ENCODE measurements at places on chromosomes 6 and 20.

- no peak for DNase-seq
Observed at GRCh38 chr20:17610566-17611289, 40.9 kb downstream of the DSTN start.

- DNase-seq: no peak
Observed at GRCh38 chr6:27502508-27503435, 29.9 kb upstream of the ZNF184 start.

GRCh38 chr6:161444464-161444863 is 170.6 kb upstream of the AGPAT4 start:
- no peak for DNase-seq

DNA sequence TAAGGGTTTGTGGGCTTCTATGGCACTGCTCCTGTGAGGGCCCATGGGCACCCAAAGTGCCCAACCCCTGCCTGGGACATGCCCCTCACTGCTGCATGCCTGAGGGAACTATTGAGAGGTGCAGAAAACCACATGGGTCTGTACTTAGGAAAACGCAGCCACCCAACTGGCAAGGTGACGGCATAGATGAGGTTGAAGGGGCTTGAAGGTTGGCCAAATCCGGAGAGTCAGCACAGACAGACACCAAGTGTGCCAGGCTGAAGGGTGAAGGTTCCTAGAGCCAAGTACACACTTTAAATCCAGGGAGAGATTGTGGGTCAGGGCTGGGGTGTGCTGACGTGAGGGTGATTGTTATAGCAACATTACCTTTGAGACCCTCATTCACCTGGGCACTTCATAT is 6.2 kb downstream of the BANF2 start:
- DNase-seq: no peak

DNA sequence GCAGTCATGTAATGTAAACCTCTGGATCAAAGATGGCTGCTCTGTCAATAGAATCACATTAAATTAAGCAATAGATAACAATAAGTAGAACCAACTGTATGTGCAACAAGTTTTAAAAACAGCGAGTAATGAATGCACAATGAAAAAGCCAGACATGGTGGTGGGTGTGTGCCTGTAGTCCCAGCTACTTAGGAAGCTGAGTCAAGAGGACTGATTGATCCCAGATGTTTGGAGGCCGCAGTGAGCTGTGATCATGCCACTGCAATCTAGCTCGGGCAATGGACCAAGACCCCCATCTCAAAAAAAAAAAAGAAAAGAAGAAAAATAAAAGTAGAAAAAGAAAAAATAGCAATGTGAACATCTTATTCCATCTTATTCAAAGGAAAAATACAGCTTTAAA is 558.7 kb upstream of the MMS22L start:
- no peak for DNase-seq

DNA sequence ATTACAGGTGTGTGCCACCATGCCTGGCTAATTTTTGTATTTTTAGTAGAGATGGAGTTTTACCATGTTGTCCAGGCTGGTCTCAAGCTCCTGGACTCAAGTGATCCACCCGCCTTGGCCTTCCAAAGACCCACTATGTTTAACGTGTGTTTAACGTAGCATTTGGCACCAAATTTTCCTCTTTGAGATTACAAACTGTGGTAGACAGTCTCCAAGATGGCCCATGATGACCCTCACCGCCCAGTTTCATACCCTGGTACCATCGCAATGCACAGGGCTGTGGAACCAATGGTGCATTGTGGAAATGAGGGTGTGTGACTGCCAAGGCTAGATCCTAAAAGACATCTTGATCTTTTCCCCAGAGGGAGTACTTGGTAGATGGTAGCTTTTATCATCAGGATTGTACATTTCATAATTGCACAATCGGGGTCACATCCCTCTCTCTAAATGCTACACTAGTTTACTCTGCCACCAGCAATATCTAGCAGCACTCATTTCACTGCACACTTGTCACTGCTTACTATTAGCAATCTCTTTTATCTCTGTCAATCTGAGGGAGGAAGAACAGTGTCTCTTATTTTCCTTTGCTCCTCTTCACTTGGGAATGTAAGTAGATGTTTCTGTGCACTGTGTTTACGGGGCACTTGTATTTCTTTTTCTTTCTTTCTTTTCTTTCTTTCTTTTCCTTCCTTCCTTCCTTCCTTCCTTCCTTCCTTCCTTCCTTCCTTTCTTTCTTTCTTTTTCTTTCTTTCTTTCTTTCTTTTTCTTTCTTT is 96.9 kb downstream of the NOL4L start:
- no peak for DNase-seq

DNA sequence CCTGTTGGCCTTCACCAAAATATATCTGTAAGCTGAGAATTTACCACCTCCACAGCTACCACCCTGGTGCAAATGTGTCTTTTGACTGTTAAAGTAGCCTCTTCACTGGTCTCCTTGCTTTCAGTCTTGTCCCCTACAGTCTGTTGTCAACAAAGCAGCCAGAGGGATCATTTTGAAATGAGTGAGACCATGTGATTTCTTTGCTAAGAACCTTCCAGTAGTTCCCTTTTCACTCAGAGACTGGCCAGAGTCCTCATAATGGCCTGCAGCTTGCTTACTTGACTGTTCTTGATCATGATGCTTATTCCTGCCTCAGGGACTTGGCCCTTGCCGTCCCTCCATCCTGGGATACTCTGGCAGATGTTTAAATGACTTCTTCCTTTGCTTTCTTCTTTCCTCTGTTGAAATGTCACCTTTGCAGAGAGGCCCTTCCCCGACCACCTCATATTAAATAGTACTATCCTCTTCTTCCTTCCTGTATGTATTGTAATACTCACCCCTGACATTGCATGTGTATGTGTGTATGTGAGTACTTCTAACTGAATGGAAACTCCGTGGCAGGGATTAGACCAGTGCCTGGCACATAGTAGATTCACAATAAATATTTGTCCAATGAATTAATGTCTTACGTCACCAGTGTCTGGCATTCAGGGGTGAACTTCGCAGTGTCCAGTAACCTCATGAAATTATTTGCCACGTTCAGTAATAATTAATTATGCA is 5.0 kb downstream of the MANBAL start:
- no peak for DNase-seq

DNA sequence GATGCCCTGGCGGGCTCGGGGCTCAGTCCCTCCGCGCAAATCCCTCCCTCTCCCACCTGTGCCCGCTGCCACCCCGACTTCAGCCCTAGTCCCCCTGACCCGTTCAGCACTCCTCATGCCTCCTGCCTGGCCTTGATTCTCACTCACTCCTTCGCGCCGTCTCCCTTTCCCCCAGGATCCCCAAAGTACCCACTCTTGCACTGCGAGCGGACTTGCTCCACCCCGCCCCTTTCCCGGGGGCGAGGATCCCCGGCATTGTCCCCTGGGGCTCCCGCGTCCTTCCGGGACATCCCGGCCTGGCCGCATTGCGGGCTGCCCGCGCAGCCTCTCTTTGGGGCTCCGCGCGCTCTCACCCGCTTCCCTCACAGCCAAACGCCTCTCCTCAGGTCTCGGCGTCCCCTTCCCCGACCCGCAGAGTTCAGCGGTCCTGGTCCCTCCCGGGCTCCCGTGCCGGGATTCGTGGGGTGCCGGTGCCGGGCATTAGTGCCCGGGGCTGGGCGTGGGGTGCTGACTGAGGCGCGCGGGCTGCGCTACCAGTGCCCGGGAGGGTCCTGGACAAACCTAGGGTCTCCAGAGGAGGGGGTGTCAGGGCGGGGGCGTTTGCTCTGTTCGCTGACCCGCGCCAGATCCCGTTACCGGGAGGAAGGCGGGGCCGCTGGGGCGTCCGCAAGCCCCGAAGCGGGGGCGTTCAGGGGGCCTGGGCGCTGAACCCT is 45.5 kb upstream of the SUPT3H start:
- peak; percentile 78 for DNase-seq

- DNase-seq: no peak
Observed at GRCh38 chr20:10707068-10707467, 33.3 kb upstream of the JAG1 start.

DNA sequence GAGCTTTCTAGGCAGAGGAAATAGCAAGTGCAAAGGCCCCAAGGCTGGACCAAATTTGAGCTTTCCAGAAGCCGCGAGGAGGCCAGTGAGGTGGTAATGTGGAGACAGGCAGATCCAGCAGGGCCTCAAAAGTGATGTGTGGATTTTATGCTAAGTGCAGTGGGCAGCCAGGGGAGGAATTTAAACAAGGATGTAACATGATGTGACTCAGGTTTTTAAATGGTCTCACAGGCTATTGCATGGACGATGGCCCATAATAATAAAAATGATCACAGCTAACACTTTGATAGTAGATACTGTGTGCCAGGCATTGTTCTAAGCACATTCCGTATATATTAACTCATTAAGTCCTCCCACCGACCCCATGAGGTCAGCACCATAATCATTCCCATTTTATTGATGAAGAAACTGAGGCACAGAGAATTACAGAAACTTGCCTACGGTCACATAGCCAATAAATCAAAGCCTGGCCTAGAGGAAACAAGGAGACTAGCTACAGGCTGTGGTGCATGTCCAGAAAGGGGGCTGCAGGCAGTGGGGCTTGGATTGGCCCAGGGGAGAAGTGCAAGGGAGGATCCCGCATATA is 18.0 kb upstream of the PREX1 start:
- DNase-seq: no peak

- no peak for DNase-seq
Observed at GRCh38 chr6:47258724-47259347, 50.9 kb downstream of the TNFRSF21 start.

DNA sequence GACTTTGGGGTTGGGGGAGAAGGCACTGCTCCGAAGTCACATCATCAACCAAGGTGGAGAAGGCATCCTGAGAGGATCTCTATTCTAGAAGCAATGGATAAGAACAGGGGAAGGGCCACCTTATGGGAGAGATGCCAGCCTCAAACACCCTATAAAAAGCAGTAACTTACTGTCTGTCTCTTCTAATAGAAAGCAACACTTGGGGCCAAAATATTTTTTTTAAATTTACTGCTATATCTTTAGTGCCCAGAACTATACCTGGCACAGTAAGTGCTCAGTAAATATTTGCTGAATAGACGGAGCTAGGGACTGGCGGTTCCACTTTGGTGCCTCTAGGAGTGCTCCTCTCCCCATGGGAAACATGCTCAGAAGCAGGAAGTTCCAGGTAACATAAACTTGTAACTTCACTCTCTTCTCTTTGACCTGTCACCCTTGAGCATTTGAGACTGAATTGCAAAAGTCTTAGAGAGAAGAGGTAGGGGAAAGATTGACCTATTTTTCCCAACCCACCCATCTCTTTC is 807 bp upstream of the OTOR start:
- DNase-seq: no peak

DNA sequence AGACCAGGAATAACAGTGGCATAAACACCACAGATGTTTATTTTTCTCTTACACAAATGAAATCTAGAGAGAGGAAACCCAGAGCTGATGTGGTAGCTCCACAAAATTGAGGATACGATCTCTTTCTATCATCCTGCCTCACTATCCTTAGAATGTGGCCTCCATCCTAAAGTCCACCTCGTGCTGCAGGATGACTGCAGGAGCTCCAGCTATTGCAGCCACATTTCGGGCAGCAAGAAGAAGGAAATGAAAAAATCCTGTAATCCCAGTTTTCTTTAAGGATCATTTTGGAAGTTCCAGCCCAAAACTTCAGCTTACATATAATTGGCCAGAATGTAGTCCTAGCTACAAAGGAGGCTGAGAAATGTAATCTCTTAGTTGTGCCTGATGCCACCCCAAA is 41.2 kb upstream of the ARFGEF2 start:
- no peak for DNase-seq

DNA sequence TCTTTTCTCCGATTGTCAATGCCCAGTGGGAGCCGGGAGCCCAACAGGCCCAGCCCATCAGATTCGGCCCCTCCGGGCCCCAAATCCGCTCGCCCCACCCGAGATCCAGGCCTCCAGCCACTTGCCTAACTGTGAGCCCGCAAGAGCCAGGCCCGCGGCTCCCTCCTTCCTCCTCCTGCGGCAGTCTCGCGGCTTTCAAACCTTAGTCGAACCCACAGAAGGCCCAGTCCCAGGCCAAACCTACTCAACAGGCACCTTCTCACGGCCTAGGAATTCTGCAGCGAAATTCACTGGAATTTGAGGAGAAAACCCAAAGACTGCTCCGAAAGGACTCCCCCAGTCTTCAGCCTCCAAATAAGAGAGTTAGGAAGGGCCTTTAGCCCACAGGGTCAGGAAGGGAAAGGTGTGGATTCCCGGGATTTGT is 2.8 kb upstream of the TFAP2A start:
- no peak for DNase-seq

DNA sequence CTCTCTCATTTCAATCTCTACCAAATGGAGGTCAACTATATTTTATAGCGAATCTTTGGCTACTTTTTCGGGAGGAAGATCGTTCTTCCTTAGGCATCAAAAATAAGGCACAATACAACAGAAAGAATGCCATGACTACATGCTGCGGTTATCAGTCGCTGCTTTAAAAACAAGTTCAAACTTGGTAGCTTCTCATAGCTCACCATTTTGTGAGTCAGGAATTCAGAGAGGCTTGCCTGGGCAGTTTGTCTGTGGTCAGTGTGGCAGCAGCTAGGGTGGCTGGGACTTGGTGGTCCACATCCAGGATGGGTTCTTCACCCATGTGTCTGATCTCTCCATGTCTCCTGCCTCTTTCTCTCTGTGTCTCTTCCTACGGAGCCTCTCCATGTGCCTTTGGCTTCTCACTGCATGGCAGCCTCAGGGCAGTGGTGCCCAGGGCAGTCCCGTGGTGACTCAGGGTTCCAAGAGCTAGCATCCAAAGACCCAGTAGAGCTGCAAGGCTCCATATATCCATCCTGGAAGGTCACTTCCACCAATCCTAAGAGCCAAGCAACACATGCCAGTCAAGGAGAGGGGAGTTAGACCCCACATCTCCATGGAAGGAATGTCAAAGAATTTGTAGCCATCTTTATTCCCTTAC is 10.4 kb downstream of the SCML4 start:
- DNase-seq: no peak

GRCh38 chr20:20439602-20440190 is 71.8 kb downstream of the INSM1 start:
- DNase-seq: no peak

DNA sequence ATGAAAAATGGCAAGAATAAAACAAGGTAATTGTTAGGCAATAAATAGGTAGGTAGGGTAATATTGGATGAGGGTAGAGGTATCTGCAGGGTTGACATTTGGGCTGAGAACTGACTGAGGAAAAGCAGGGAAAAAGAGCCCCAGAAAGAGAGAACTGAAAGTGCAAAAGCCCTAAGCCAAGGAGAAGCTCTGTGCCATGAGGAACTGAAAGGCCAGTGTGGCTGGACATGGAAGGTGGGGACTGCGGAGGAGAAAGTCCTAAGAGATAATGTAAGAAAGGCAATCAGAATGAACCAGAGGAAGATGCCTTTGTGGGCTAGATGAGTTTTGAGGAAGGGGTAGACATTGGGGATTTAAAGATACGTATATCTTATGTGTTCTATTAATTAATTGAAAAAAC is 9.9 kb upstream of the HIVEP2 start:
- DNase-seq: no peak

DNA sequence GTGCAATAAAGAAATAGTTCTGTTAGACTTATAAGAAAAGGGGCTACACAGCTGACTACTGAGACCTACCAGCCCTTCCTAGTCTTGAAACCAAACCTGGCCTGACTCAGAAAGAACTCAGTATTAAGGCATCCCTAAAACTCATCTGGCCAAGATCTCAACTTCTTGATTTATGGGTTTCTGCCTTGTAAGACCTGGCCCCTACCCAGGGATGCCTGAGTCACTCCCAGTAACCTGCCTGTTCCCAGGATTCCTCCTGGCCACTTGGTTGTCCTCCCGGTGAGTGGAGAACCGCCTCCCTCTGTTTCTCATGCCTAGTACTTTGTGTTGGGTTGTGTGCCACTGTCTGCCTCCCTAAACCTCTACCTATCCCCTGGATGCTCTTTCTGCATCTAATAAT is 189.4 kb upstream of the PREP start:
- DNase-seq: no peak
